ENCODE measurements at places on chromosomes 16 and 17.

DNA sequence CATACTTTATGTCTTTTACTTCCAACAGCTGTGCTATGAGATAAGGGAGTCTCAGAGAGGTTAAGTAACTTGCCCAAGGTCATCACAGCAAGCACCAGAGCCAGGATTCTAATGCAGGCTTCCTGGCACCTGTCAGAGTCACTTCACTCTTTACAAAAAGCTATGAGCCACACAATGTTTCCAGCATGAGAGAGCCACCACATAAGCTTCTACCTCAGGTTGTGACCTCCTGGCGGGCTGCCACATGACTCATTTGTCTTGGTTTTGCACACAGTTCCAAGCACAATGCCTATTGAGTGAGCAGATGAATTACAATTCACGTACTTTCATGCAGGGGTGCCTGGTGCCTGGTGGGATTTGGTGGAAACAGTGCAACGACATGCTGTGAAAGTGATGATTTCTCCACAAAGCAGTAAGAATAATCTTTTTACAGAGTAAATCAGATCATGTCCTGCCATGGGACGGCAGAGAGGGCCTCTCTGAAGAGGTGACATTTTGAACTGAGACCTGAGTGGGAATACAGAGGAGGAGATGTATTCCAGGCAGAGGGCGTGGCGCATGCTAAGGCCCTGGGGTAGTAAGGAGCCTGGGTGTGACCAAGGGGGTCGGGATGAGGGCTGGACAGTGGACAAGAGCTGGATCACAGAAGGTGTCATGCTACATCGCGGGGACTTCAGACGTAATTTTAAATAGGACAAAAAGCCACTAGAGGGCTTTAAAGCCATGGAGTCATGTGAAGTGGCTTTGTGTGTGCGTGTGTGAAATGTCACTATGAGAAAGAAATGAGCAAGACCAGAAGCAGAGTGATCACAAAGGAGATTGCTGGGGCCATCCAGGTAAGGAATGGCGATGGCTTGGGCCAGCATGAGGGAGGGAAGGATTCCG is 53.4 kb downstream of the CACNG3 start:
- no peak for DNase-seq

DNA sequence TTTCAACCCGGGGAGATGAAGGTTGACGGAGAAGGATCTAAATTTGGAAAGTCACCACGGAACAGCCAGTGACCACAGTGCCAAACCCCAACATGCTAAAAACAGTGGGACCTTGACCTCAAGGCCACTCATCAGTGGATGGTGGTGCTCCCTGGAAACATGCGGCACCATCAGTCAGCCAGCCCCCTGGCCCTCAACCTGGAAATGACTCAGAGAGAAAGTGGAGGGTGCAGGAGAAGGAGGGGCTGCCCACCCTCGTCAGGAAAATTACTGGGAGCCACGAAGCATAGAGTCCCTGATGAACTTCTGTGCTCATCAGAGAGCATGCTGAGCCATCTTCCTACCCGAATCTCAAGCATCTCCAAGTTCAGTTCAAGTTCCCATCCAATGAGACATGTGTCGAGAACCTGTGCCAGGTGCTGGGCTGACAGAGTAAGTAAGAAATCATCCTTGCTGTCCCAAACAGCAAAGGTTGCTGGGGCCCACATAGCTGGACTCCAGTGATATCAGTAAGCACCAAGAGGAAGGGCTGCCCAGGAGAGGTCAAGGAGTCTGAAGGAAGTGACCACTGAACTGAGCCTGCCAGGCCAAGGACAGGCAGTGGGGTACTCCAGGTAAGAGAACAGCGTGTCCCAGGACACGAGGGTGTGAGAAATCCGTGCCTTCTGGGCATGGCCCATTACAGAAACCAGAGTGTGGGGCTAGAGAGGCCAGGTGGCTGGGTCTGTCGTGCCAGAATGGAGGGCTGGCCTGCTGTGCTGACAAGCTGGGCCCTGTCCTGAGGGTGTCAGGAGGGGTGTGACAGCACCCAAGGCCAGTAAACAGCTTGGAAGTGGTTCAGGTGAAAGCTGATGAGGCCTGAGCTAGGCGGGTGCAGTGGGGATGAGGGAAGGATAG is 5.2 kb downstream of the PECAM1 start:
- no peak for DNase-seq

DNA sequence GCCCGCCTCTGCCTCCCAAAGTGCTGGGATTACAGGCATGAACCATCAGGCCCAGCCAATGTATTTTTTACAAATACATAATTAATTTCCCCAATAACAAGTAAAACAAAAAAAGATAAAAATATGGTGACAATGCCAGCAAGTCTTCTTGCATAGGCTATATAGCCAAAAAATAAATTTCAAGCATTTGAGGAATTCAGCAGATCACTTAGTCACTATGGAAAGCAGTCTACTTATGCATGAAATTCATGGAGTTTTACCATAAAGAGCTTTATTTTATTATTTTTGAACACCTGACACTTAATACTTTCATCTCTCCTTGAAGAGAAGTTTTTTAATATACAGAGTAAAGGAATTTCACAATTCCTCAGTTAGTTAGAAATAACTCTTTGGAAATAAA is 56.4 kb downstream of the BRIP1 start:
- no peak for DNase-seq

GRCh38 chr16:2233872-2234812 is 2.1 kb upstream of the DNASE1L2 start:
- peak; percentile 74 for DNase-seq

- no peak for DNase-seq
Observed at GRCh38 chr17:41442739-41443138, 2.0 kb upstream of the KRT38 start.

- DNase-seq, result no peak
Observed at GRCh38 chr16:50373780-50374179, 5.0 kb upstream of the BRD7 start.

Data from DMS79 treated with DMSO at 0.1 percent for 48 hours (cell line).